SIG-M5 (cell line): ENCODE measurements at places on chromosomes 5 and 9.

GRCh38 chr9:127423476-127423933 is 677 bp upstream of the ZNF79 start:
- DNase-seq = no peak

- no peak for DNase-seq
Measured at GRCh38 chr5:134034326-134034725, 29.6 kb upstream of the VDAC1 start.

GRCh38 chr5:74529101-74529500 is 111.4 kb downstream of the ENC1 start:
- DNase-seq = no peak

- DNase-seq = no peak
Measured at GRCh38 chr5:40089269-40089668, 590.4 kb upstream of the PTGER4 start.

GRCh38 chr9:109387206-109387605 is 66.3 kb upstream of the EPB41L4B start:
- no peak for DNase-seq

- DNase-seq = no peak
Measured at GRCh38 chr5:133662578-133662977, 50.2 kb upstream of the FSTL4 start.

- DNase-seq = no peak
Measured at GRCh38 chr5:143898381-143898780, 86.4 kb downstream of the HMHB1 start.

DNA sequence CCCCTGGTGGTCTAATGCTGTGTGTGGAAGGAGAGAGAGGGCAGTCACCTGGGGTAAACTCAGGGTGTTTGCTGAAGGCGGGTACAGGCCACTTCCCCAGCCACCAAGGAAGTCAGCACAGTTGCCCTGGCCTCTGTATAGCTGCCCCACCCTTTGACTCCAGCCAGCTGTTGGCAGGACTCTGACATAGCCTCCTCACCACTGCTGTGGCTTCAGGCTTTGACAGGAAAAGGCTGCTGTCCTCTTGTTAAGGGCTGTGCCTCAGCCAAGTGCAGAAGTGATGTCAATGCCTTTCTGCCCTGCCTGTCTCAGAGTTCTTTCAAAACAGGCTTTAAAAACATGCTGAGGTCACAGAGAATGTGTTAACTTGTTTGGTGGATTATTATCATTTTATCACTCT is 487.2 kb upstream of the KLF4 start:
- no peak for DNase-seq

- no peak for DNase-seq
Measured at GRCh38 chr5:178336889-178337288, 104.3 kb upstream of the PHYKPL start.

DNA sequence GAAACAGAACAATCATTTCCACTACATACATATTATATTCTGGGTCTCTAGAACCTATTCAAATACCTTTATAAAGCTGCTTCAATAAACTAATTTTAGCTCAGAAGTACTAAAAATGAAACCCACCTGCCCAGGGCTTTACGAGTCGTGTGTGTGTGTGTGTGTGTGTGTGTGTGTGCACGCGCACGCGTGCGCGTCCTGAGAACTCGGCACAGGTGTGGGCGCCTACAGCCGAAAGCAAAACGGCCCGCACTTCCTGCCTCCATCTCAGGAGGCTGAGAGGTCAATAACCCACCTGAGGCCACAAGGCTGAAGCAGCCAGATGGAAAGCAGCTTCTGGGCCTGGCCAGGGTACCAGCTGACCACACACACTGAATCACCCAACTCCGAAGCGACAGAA is 3.0 kb downstream of the CLPTM1L start:
- DNase-seq = no peak

- no peak for DNase-seq
Measured at GRCh38 chr5:127003798-127004495, 26.4 kb downstream of the MARCHF3 start.

- DNase-seq = no peak
Measured at GRCh38 chr9:135079676-135080075, 7.8 kb upstream of the OLFM1 start.

DNA sequence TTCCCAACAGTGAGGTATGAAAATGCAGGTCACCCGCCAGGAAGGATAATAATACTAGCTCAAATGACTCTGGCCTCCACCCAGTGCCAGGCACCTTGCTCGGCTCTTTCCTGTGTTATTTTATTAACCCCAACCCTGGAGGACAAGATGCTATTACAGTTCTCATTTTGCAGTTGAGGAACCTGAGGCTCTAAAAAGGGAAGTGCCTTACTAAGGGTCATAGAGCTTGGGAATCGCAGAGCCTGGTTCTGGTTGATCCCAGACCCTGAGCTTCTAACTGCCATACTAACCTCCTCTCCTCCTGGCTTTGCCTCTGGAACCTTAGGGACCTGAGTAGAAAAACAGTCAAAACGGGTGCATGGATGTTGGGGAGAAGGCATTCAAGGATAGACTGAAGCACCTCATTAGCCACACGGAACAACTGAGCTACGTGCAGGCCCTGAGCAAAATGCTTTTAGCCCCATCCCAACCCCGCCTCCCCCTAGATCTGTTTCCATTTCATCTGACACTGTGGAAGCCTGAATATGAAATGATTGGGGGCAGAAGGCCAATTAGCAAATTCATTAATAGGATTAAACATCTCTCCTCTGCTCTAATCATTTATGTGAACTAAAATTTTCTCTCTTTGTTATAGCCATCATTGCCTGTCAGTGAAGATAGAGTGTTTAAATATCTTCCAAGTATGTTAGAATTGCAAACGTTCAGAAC is 7.9 kb downstream of the KCNIP1 start:
- DNase-seq = no peak

DNA sequence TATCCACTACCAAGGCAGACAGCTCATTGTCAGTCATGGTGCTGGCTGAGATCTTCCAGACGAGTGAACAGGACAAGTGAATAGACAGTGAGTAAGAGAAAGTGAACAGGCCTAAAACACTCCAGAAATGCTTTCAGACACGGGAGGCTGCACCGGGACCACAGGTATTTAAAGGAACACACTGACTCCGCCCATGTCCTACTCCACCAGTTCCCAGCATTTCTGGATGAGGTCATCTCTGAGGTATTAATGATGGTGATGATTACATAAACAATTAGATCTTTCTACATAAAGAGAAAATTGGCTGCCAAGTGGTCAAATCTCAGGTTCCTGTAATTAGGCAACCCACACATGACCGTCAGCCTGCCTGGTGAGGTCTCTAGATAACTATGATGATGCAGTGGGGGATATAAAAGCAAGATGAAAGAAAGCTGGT is at the start of gene ACTBL2:
Gene ACTBL2, minus strand, starts transcription at position 141 of the 436 bp plus-strand sequence. Its CDS starts 104 bp downstream, at position 37.
- DNase-seq = no peak

- DNase-seq = no peak
Measured at GRCh38 chr9:116058421-116058820, 95.2 kb upstream of the PAPPA start.

- DNase-seq = no peak
Measured at GRCh38 chr9:80605129-80605528, 1033.4 kb downstream of the TLE4 start.

- DNase-seq = peak; percentile 42
Measured at GRCh38 chr5:99314721-99315120, 385.9 kb upstream of the CHD1 start.

DNA sequence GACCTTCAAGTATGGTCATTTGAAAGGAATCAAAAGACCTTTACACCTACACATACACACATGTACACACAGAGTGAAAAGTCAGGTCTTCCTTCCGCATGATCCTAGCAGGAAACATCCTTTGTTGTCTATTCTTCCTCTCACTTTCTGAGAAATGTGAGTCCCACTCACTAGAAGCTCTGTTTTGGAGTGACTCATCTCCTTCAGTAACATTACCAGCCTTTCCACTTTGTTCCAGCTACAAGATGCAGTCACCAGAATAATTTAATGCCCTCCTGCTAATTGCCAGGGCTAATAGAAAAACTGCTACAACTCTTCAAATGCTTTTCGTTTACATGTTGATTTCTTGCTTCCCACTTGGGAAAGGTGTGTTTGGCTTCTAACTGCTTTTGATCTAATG is 417.3 kb downstream of the RASEF start:
- DNase-seq = no peak

- DNase-seq = no peak
Measured at GRCh38 chr5:137097203-137097602, 401.9 kb downstream of the SPOCK1 start.

- DNase-seq = no peak
Measured at GRCh38 chr5:157362012-157362411, 96.1 kb downstream of the CYFIP2 start.

DNA sequence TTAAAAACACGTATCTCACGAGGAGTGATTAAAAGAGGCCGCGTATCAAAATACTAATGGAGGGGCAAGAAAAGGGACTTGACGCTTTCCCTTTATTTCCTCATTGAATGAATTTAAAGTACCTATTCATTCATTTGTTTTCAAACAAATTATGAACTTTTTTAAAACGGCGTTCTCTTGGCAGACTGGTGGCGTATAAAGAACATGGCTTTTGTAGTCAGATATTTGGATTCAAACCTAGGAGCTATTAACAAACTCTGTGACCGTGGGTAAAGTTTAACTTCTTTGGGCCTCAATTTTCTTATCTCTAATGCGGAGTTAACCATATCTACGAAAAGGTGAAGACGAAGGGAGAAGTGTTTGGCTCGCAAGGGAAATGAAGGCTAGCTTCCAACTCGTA is 876 bp downstream of the CAAP1 start:
- no peak for DNase-seq

DNA sequence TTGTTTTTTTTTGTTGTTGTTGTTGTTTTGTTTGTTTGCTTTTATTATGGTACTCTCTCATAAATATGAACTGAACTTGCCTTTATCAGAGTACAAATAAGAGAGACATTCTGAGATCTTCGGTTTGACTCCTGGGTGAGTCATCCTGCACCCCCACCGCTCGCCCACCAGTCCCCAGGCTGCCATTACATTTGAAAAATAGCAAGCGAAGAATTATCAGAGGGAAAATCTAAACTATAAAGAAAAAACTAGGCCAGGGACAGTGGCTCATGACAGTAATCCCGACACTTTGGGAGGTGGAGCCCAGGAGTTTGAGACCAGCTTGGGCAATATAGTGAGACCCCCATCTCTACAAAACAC is 122.1 kb upstream of the MAP3K1 start:
- no peak for DNase-seq

- no peak for DNase-seq
Measured at GRCh38 chr5:151115272-151115905, 34.6 kb upstream of the TNIP1 start.

DNA sequence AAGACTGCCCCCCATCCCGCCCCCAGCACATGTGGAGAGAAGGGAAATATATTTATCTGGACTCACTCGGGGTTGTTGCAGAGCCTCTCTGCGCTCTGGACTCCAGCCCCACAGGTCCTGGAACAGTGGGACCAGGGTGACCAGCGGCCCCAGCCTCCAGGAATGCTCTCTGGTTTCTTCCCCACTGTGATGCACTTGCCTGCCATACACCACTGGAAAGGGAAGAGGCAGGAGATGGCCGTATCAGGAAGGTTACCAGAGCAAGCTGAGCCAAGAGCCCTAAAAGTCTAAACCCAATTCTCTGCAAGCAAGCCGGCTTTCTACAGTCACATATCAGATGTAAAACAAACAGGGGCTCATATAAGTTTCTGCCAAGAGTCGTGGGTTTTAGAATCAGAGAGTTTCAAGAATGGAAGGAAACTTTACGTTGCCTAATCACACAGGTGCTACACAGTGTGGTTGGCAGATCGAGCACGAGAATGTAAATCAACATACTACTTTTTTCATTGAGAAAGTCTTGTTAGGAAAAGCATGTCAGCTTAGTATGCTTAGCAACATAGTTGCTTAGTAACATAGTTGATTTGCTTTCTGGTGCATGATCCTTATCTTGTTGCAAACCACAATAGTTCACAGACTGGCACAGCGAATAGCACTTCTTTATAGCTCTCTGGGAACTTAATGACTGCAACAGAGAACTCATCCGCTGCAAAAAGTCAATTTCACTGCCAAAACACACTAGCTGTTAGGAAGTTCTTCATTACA is 201.2 kb downstream of the TARS1 start:
- no peak for DNase-seq

- DNase-seq = no peak
Measured at GRCh38 chr5:178793151-178793550, 62.7 kb upstream of the ZNF354A start.

DNA sequence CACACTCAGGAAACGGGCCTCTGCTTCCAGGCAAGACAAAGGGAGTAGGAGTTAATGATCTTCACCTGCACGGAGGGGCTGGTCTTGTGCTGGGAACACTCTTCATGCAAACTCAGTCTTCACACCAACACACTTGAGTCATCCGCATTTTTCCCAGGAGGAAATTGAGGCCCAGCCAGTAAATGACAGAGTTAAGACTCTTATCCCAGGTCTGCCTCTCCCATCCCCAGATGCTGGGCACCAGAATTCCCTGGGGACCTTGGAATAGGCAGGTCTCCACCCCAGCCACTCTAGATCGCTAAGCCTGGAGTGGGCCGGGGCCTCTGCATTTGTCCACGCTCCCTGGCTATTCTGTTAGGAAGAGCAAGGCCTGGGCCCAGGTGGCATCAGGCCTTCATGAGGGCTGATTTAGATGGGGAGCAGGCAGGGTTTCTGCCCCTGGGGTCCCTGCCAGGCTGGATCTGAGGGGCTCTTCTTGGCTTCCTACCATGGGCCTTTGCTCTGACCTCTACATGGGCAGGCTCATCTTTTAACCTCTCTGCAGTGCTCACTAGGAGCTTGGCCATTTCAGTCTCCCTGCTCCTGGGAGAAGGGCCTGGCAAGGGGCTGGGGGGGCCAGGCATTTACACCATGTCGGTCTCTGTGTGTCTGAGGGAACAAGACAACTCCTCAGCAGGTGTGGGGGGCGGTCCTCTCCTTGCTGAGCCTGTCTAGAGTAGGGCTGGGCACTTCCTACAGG is 77.3 kb downstream of the AMBP start:
- no peak for DNase-seq

- DNase-seq = no peak
Measured at GRCh38 chr9:130791303-130791894, 43.7 kb upstream of the ABL1 start.

DNA sequence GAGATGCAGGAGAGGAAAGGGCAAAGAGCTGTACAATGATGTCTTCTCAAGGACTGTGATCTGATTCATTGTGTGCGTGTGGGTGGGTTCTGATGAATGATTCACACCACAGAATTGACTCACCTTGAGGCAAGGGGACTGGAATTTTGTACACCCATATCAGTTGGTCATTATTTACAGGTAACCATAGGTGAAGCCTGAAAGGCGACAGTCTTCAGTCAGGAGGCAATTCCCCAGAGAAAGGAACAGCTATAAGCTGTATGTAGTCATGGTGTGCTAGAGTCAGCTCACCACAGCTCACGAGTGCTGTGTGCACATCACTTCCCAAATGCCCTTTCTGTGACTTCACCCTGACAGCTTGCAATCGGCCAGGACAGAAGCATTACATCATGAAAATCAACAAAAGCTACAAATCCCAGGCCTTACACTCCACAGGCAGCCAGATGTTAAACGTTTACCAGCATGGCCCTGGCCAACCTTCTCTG is 87.6 kb upstream of the RPS23 start:
- no peak for DNase-seq

DNA sequence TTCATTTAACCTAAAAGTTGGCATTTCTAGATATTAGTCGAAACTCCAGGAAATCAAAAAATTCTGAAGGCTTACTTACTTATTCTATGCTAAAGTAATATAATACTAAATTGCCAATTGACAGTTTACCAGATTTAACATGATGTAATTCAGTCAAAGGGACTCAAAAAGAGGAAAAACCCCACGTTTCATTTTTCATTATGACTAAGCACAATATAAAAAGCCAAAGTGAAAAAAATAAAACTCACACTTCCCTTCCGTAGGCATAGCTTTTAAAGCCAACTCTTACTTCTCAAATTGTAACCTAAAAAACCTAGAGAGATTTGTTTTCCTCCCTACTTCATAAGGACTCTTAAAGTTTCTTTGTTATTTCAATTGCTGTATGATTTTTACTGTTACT is 146.6 kb downstream of the RAPGEF6 start:
- peak; percentile 11 for DNase-seq
